Germinal center (tissue), 1 donor: ENCODE measurements at places on chromosomes 7 and 10.

GRCh38 chr10:79045566-79046175 lies 23.1 kb upstream of the ZMIZ1 start:
- DNase-seq, result no peak

DNA sequence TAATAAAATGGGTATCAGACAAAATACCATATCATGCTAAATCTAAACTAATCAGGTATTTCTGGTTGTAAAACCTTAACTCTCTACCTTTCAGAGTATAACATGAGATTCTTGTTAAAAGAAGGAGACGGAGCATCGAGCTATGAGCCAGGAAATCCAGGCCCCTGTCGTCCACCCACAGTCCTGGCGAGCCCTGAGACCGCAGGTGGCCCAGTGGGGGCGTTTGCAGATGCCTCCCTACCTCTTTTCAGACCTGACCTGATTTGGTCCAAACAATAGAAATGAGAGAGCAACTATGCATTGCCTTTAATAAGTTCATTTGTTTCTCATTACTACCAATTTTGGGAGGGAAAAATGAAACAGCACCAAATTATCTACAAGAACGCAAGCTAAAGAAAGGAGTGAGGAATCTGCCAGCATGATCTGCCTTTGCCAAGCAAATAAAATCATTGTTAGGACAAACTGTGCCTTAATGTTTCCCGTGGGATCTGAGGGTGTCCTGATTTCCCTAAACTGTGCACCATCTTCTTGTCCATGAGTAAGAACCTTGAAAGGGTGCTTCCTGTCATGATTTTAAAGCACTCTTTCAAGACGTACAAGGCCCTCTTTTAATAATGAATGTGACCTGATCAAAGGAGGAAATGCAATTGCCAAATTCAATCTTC lies 166.7 kb downstream of the TCERG1L start:
- no peak for DNase-seq

GRCh38 chr7:94710256-94710655 lies 54.3 kb upstream of the SGCE start:
- DNase-seq, result no peak

- DNase-seq, result no peak
Observed at GRCh38 chr7:123754271-123754871, 5.6 kb upstream of the WASL start.

- no peak for DNase-seq
Observed at GRCh38 chr10:22293747-22294404, 22.3 kb upstream of the COMMD3 start.

DNA sequence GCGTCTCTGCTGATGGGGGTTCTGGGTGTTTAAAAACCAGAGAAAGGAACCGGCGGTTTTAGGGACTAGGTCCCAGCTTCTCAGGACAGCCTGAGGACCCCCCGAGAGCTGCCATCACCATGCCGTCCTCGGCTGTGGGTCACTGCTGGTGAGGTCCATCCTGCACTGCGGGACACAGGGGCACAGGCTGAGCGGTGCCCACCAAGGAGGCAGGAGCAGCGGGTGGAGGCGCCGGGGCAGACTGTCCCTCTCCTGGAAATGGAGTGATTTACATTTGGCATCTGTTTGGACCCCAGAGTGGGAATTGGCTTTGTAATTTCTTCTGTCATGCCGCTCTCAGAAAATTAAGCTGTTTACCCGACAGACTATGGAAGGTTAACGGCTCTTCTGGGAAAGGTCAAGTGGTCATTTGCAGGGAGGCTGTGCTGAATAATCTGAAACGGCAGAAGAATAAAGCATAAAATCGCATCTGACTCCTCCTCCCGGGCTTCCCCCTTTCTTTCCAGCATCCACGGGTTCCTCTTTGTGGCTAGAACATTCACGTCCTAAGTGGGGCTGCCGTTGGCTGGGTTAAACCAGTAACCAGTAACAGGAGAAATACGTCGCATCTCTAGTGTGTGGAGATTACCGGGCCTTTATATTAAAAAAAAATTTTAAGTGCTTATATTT lies 31.7 kb downstream of the LHPP start:
- no peak for DNase-seq

DNA sequence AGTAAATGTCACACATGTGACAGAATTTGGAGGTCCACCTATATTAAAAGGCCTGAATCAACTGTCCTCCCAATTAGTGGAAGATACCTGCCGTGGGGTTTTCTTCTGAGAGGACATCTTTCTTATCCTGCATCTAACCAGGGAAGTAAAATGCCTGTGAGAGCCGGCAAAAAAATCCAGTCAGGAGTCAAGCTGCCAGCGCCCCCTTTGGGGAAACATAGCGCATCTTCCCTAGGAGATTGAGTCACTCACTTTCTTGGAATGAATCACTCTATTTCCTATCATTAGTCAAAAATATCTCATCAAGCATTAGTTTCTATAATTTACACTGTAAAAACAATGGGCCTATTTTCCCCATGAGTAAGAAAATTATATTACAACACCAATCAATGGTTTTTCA lies 66.4 kb upstream of the ANK3 start:
- DNase-seq, result no peak

DNA sequence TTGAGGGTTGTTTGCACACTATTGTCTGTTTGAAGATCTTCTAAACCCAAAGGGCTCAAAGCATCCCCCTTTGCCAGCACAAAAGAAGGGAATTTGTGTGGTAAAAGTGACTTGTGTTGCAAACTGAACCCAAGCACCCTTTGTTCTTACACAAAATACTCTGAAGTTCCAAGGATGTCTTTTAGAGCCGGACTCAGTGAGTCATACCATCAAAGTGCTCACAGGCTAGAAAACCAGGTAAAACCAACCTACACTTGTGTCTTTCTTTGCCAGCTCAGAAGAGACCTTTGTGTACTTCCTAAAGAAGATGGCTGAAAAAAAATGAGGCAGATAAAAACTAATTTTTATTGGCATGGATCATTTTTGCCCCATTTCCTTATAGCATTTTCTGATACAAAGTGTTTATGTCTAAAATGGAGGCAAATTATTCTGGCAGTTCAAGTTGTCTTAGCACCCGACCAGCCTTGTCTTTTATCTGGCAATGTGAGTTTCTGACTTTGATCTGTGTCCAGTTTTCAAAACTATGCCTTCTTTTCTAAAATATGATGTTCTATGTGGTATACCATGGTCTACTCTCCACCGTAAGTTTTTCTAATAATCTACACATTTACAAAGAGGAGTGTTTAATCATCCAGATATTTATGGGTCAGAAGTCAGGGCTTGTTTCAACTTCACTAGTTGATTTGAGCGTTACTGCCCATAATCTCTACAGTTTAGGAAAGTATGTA lies 128.4 kb upstream of the FZD1 start:
- no peak for DNase-seq
